ENCODE measurements at places on chromosomes 6 and 20.

- DNase-seq, result no peak
These were observed 2.8 kb upstream of the MAPK13 start for GRCh38 chr6:36127462-36128016.

GRCh38 chr6:41229721-41230120, 1.6 kb downstream of the TREML4 start:
- no peak for DNase-seq

DNA sequence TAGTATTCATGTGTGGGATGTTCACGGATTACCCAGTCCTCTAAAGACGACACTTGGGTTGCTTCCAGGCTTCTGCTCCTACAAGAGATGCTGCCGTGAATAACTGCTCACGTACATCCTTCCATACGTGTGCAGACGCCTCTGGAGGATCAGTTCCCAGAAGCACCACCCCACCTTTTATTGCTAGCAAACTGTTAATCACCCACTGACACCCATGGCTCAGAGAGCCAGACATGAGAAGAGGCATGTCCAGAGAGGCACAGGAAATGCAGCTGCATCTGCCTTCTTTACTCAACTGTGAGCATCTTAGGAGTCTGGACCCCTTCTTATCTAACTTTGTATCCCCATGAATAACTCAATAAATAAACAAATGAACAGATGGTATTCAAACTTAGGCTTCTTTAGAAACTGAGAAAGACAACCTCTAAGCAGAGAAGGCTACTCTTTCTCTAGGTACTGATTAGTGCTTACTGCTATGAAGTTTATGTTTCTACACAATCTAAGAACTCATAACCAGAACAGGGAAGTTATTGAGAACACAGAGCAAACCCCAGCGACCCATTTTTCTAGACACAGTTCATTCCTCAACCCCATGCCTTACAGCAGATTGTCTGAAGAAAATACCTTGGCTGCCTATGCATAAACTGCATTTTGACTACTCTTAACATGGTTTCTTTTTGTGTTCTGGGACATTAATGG, 228.7 kb upstream of the RREB1 start:
- DNase-seq, result no peak

DNA sequence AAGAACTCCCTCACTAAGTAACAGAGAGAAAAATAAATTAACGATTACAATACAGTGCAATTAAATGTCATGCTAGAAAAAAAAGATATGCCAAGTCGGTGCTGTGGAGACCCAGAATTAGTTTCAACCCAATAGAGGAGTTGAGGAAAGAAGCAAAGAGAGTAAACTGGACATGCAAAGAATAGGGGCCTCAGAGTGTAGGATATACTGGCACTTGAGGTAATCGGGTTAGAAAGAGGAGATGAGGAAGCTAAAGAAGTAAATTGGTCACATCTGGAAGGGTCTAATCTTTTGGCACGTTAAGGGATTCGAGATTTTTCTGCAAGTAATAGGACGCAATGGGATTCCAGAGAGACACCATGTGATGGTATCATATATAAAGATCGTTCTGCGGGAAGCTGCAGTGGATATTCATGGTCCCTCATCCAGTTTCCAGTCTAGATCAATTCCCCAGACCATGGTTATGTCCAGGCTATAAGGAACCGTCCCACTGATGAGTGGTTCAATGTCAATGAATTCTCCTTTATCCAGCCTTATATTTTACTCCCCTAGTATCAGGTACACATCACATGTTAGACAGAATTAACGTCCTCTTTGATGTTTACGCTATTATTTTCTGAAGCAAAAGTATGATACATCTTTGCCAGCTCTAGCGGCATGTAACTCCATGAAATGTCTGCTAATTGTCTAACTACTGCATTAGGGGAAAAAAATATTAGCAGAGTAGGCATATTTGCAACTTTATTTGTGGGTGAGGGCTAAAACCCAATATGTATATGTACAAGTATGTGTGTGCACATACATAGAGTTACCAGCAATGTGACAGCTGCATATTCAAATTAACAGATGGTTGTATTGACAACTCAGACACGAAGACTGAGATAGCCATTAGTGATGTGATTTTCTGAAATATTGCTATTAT, 1.1 kb upstream of the TBC1D32 start:
- no peak for DNase-seq

DNA sequence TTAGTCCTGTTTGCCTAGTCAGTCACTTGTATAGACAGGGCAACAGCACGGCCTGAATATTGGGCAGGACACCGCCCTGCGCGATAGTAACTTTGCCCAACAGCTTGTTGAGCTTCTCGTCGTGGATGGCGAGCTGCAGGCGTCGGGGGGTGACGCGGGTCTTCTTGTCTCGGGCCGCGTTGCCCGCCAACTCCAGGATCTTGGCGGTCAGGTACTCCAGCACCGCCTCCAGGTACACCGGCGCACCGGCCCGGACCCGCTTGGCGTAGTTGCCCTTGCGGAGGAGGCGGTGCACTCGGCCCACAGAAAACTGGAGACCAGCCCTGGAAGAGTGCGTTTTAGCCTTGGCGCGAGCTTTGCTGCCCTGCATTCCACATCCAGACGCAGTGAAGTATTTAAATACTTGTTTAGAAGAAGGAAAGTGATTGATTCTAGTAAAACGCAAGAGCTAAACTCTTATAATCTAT, 92.8 kb upstream of the BTN3A2 start:
- DNase-seq, result peak; percentile 66

GRCh38 chr20:48234951-48235350, 449.7 kb upstream of the SULF2 start:
- no peak for DNase-seq

DNA sequence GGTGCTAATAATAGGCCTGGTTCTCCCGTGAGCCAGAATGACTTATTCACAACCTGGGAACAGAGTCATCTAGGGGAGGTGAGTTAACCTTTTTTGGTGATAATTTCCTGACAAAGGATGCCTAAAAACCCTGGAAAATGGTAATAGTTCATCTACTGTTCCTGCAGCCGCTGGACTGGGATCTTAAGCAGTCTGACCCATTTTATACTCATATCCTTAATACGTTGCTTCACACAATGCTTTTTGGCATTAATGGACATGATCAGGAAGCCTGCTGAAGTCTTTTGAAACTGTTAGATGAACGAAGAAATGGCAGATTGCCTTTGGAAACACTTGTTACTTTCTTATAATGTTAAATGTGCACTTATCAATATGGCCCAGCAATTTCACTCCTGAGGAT, 81.9 kb upstream of the BMP2 start:
- no peak for DNase-seq

DNA sequence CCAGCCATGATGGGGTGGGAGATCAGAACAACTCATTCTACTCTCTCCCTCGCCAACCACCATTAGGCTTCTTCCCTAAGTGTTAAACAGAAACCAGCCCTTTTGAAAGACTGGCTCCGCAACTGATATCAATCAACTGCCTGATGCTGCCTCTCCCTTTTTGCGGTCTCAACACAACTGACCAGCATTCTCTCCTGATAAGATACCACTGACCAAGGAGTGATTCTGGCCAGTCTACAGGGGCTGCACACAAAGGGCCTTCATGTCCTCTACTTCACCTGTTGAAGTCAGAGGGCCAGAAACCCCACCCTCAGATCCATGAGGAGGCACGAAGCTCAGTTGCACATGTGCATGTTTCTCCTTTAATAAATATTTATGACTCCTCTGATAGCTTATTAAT, 145.1 kb downstream of the CD24 start:
- DNase-seq, result no peak

DNA sequence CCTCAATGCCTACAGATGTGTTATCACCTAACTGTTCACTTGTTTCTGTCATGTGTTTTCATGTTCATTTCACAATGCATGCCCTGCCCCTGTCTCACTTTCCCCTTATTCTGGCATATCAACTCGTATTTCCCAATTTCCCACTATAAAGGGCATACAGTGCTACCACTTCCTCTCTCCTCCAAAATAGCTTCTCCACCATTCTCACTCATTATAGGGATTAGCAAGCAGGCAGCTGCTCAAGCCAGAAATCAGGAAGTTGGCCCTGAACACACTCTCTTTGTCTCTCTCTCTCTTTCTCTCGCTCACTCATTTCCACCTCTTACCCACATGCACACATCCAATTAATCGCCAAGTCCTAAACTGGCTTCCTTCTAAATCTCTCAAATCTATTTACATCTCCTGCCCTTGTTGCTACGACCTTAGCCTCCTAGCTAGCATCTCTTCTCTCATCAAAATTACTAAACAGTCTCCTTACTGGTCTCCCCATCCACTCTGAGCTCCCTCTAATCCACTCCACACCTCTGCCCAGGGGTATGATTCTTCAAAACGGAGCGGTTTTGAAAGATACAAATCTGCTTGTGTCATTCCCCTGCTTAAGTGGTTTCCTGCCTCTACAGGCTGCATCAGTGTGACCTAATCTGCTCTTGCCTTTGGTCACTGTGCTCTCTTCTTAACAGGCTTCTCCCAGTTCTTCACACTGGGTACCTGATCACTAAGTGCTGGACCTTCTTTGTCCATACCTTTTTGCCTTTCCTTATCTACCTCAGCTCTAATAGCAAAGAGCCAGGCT, 196.2 kb downstream of the BTBD9 start:
- DNase-seq, result no peak
